Epithelial cell of prostate (primary cell): ENCODE measurements at places on chromosomes 7 and 10.

GRCh38 chr10:91551856-91552255 is 81.0 kb downstream of the PPP1R3C start:
- DNase-seq = no peak

DNA sequence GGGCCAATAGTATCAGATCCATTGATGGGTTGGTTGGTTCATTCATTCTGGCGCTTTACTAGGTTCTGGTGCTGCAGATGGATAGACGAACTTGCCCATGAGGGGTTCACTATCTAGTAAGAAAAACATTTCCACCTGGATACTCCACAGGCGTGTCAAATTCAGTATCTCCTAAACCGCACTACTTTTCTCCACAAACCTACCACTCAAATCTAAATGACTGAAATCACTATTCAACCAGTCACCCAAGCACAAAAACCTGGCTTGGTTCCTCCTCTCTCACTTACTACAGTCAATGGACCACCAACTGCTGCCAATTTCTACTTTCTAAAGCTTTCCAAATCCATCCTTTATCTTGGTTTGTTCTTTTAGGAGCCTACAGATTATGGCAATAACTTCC is 572 bp downstream of the AGK start:
- no peak for DNase-seq

DNA sequence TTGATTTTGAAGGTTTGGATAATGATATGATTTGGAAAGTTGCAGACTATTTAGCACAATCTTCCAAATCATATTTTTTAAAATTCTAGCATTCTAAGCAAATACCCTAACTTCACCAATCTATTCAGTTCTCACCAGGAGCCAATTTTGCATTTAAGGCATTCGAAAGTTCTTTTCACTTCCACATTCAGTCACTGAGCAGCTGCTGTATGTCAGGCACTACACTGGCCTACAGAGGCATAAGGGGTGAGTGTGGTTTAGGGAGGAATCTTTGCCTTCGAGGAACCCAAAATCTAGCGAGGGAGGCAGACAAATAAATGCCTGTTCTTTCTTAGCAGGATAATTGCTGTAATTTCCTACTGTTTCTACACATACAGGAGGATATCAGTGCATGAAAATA is 10.7 kb upstream of the UCN3 start:
- DNase-seq = no peak

DNA sequence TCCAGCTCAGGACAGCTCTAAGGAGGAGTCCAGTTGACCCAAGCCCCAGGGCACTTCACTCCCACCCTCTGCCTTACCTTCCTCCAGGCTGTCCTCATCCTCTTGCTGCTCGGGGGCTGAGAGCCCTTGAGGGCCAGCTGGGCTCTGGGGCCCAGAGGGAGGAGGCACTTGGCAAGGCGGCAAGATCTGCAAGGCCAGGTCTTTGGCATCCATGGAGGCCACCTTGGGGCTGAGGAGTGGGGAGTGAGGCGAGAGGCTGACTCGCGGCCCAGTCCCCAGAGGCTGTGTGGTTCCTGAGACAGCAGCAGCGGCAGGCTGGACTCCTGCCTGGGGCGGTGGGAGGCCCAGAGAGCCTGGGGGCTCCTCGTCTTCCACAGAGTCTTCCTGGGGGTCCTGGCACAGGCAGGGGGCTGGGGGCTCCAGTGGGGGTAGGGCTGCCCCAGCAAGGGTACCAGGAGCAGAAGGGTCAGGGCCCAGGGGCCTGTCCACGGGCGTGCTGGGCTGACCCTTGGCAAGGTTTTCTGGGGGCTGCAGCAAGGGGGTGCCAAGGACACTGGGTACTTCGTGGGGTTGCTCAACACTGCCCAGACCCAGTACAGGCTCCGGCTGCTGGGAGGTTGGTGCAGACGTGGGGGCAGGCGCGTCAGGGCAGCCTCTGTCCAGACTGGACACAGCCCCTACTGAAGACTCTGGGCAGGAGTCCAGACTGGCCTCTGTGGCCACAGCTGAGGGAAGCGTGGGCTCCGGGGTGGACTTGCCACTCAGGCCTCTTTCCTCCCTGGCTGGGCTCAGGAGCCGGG is 6.5 kb downstream of the NACAD start:
- no peak for DNase-seq

DNA sequence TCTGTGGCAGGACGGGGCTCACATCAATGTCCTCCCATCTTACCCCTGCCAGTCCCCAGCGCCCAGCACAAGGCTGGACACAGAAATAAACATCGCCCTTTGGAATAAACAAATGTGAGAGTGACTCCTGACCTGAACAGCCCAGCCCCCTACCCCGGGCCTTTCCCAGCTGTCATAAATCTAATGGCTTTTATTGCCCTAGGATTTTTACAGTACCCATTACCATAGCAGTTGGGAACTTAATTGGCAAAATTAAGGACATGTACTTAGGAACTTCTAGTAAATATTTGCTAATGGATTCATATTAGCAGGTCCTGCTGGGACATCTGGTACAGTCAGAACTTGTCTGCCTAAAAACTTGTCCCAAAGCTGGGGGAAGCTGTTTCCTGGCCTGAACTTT is 76.6 kb downstream of the GLRX3 start:
- DNase-seq = no peak

- DNase-seq = no peak
Measured at GRCh38 chr10:28410420-28411135, 107.7 kb upstream of the MPP7 start.

- no peak for DNase-seq
Measured at GRCh38 chr10:21993360-21994001, 10.0 kb downstream of the DNAJC1 start.

- peak; percentile 86 for DNase-seq
Measured at GRCh38 chr10:96502561-96503282, 11.0 kb downstream of the TLL2 start.

- DNase-seq = no peak
Measured at GRCh38 chr10:113453351-113453750, 99.5 kb upstream of the HABP2 start.

DNA sequence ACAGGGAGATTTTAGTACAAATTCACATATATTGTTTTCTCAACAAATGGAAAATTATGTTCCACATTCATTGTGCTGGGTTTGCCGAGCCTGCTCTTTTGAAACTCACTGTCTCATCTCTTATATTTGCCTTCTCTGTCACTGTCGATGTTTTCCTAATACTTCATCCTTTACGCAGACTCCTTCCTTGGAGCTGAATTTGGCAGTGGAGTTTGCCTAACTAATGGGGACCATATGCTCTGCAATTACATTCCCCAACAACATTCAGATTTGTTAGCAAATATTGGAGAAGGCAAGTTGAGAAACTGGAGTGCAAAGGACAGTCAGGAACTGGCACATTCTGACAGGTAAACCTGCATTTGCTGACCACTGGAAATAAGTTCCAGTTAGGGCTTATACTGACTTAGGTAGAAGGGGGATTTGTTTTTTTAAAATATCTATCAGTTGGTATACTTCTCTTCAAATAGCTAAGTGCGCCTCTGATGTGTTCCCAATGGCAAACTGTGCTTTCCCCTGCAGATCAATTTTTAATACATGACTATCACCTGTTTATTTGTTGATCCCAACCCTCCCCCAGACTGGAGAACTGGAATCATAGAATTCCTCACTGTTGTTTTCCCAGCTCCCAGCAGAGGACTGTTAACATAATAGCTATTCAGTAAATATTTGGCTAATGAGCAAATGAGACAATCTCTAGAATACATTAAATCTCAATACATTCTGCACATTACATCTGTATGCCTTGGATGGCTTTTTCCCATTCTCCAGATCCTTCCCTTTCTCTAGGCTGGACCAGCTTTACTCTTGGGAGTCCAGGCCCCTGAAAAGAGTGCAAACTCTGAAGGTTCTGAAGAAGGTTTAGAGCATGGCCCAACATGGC is 769.3 kb downstream of the KCNMA1 start:
- no peak for DNase-seq

- no peak for DNase-seq
Measured at GRCh38 chr7:44235066-44235465, 34.3 kb downstream of the YKT6 start.

GRCh38 chr10:86922553-86922961 is 34.9 kb downstream of the MMRN2 start:
- no peak for DNase-seq

GRCh38 chr7:123439191-123439590 is 95.2 kb downstream of the IQUB start:
- DNase-seq = no peak

DNA sequence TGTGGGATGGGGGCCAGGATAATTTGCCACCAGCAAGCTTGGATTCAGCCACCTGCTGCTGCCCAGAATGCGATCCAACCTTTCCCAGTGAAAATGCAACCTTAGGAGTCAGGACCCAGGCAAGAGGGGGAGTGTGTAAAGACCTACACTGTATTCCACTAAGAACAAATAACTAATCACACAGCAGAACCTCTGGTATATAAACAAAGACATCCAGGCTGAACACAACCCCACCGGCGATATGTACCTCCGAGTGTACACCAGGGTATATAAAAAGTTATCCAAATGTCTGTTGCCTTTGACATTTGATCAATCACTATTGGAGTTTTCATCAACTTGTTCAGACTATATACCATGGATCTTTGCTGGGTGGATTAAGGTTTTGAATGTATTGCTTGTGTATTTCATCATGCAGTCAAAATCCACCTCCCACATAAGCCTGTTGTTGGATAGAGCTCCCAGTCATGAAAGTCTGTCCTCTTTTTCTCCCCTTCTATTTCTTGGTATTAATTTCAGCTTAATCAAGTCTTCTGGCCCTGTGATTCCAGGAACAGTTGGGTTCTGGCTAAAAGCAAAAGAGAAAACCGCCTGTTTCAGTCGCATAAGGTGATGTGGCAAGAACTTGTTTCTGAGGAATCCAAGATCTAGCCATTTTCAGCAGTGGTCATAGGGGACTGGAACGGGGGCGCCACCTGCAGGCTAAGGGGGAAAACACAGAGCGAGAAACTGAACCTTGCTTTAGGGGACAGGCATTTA is 290.7 kb downstream of the CCDC3 start:
- no peak for DNase-seq

- DNase-seq = no peak
Measured at GRCh38 chr7:156665101-156665500, 24.5 kb downstream of the RNF32 start.

DNA sequence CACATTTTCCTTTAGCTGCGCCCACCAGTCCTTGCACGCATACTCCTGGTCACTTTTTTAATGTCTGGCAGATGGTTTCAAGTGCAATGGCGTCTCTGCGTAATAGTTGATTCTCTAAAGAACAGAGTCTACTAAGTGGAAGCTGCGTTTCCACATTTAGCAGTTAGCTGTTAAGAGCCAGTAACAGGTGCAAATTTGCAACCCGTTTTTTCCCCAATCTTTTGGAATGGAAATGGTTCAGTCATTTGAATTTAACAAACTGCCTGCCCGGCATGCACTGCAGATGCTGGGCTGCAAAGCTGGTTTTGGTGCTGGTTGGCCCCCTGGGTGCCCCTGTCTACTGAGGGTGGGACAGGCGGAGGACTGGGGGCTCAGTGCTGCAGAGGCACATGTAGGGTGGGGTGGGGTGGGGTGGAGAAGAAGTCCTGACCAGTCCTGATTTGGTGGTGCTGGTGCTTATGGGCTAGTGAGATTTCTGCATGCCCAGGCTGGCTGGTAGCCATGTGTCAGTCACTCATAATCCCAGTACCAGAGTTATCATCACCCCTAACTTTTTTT is 43.9 kb downstream of the CUX1 start:
- no peak for DNase-seq

GRCh38 chr10:45354261-45354660 is 19.8 kb upstream of the ALOX5 start:
- no peak for DNase-seq

- DNase-seq = no peak
Measured at GRCh38 chr10:60952067-60952845, 8.3 kb upstream of the RHOBTB1 start.

DNA sequence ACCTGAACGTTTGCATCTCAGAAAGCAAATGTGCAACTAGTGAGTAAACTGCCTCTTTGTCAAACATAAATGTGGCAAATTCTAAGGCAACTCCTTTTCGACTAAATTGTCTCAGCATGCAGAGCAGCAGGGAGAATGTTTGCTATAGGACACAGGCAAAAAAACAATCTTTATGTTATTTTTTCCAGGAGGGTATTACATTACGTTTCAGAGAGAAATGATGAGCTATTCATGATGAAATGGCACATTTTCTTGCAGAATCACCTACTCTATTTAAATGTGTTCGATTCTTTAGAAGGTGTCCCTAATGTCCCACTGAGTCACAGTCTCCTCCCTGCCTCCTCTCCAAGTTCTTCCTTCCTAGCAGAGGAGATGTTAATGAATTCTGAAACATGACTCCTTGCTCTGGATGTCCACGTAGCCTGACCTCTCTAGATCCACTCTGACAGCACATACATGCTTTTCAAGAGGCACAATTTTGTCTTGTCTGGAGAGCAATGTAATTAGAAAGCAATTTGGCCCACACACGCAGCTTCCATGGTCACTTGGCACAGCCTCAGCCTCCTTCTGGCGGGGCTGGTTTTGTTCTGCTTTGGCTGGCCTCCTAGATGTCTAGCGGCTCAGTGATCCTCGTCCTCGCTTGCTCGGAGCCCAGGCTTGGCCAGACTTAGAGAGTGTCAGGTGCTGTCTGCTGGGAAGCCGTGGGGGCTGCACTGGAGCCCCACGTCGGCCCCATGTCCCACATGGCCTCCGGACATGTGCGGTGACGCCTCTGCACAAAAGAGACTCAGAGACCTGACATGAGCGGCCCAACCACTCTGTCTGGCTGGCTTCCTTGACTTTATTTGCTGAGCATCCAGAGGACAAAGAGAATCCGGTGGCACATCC is 125.7 kb upstream of the ZNF438 start:
- no peak for DNase-seq

DNA sequence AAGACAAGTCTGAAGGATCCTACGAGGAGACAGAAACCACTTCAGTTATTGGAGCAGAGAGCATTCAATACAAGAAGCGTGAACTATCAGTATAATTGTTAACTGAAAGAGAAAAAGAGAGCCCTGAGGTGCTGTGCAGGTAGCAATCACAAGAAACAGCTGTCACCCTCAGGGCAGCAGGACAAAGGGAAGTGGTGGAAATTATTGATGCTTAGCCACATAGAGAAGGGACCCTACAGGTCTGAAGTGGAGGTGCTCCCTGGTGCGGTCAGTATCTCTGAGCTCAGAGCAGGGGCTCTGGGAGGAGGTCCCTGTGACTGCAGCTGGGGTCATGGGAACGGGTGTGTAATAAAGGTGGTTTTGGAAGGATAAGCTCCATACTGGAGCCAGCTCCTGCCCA is 97.8 kb upstream of the KLF6 start:
- no peak for DNase-seq

- no peak for DNase-seq
Measured at GRCh38 chr10:25176421-25176968, 1.7 kb downstream of the GPR158 start.

DNA sequence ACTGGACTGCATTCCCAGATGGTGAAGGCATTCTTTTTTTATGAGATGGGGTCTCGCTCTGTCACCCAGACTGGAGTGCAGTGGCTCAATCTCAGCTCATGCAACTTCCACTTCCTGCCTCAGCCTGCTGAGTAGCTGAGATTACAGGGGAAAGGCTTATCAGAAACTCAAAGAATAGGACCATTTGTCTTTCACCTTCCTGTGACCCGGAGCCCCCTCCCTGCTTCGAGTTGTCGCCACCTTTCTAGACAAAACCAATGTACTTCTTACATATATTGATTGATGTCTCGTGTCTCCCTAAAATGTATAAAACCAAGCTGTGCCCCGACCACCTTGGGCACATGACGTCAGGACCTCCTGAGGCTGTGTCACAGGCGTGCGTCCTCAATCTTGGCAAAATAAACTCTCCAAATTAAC is 1.8 kb upstream of the METTL27 start:
- DNase-seq = no peak
